ENCODE measurements at places on chromosomes 12 and 14.
A peak's percentile ranks its signal among the peaks of the same experiment; 100 is the strongest.

DNA sequence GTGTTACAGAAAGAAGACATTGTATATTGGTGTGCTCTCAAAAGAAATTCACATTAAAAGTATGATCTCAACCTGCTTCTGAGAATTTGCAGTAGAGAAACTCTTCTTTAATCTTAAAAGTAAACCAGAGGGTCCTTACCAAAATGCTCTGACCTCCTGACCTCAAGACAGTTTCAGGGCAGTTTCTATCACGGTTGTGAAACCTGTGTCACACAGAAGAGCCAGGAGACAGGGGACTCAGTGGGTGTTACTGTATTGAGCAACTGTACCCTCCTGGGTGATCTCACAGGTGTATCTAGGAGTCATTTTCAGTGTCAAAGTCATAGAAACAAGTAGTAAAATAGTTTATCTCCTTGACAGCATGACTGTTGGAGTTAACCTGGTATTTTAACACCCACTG, 178.0 kb downstream of the GRIP1 start:
- no peak for DNase-seq

- no peak for DNase-seq
These were observed 76.9 kb upstream of the ANO4 start for GRCh38 chr12:100717733-100718067.

DNA sequence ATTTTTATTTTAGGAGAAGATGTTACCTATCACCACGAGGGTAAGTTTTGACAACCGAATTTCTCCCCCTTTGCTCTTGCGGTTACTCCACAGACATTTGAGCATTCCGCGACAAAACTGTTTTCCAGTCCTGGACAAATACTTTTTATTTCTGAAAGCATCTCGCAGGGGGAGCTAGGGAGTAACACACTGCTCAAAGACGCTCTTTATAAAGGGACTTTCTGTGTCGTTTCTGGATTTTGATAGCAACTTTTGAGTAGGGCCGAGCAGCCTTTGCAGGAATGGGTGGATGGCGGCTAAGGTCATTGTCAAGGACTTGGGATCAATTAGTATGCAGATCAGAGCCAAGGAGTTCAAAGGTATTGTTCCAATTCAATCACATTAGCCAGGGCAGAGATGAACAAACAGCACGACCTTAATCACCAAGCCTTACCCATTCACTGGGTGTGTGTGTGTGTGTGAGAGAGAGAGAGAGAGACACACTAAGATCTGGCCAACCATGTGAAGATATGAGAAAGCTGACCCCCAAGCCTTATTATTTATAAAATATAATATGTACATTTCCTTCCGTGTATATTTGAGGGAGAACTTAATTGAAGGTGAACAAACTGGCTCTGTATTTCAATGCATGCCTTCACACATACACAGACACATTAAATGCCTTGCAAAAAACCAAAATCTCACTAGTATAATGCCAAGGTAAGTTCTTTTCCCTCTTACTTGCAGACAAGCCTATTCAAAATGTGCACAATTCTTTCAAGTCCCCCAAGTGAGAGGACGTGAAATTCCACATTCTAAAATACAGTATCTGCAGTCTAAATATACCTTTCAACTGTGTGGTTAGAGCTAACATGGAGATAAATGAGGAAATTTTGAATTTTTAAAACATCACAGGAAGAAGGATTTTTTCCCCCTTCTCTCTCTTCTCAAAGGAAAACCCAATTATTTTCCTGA, 613.8 kb downstream of the VRK1 start:
- no peak for DNase-seq

- peak; percentile 85 for DNase-seq
These were observed 129.7 kb upstream of the GRIP1 start for GRCh38 chr12:66808606-66809005.

- DNase-seq: peak; percentile 76
These were observed 336.8 kb downstream of the NAV3 start for GRCh38 chr12:78167510-78167909.

DNA sequence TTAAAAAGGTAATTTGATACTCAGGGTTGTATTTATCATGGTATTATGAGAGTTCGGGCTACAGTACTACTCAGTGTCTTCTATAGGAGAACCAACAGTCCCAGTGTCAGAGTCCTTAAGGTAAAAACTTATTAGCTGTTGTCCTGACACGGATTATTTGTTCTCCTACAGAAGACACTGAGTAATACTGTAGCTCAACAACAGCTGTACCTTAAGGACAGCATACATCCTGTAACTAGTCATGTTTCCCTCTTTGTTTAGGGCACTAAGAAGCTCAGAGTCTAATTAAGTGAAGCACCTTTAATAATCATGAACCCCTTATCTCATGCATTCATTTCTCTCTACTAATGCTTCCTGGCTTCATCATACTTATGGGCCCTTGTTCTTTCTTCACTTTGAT, 33.9 kb downstream of the ARF6 start:
- DNase-seq: no peak
